ENCODE measurements at places on chromosomes 6 and 20.

DNA sequence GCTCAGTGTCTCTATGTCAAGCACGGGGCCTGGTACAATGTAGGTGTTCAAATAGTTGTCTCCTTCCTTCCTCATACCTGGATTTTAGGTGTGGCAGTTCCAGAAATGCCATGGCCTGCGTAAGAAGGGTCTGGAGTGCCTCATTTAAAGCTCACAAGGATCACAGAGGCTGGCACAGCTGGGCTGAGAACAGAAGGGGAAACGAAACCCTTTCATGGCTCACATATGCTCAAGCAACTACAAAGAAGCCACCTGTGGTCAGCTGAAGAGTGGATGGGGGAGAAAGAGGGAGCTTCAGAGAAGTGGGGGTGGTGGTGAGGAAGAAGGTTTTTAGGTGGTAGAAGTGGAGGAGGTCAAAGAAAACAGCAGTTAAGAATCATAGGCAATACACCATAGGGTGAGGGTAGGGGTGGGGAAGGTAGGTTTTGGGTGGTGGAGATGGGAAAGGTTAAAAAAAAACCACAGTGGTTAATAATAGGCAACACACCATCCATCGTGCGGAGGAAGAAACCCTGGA lies 17.0 kb upstream of the TOP1 start:
- no peak for DNase-seq

DNA sequence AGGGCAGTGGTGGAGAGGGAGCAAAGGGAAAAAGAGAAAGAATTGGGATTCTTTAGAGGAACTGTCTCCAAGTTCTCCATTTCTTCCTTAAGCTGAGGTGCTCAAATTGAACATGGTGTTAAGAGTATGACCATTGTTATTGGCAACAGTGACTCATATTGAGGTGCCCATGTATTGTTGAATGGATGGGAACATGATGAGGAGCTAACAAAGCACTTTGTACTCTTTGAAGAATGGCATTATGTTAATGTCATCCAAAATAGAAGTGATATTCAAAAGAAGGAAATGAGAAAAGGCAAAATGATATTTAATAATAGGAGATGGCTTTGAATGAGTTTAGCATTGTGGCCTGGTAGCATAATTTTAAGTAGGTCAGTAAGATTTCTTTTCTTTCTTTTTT lies 261.1 kb downstream of the QKI start:
- DNase-seq = no peak

GRCh38 chr6:1316489-1316971 lies 4.6 kb downstream of the FOXQ1 start:
- no peak for DNase-seq

DNA sequence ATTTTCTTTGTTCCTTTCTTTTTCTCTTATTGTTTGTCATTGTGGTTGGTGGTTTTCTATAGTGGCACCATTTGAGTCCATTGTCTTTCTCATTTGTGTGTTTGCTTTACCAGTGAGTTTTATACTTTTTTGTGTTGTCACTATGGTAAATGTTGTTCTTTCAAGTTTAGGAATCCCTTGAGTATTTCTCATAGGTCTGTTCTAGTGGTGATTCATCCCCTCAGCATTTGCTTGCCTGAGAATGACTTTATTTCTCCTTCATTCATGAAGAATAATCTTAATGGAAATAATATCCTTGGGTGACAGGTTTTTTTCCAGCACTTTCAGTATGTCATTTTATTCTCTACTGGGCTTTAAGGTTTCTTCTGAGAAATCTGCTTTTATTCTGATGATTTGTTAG lies 209.2 kb upstream of the ASCC3 start:
- no peak for DNase-seq

DNA sequence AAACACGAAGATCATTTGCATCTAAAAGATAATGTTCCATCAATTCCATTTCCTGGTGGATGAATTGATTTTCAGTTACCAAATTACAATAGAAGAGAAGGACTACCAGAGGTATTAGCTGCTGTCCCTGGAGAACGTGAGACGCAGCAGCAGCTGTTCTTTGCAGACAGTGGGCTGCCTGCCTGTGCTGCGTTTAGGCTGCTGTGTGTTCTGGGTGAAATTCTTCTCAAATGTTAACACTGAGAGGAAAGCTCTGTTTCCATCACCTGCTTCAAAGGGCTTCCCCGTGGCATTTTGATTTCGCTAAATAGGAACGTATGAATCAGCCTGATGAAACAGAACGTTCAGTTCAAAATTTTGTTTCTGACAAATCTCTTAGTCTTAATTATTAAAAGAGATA lies 362.2 kb downstream of the C6orf118 start:
- no peak for DNase-seq

- no peak for DNase-seq
These were observed 123.9 kb upstream of the NXT1 start for GRCh38 chr20:23226612-23227265.

DNA sequence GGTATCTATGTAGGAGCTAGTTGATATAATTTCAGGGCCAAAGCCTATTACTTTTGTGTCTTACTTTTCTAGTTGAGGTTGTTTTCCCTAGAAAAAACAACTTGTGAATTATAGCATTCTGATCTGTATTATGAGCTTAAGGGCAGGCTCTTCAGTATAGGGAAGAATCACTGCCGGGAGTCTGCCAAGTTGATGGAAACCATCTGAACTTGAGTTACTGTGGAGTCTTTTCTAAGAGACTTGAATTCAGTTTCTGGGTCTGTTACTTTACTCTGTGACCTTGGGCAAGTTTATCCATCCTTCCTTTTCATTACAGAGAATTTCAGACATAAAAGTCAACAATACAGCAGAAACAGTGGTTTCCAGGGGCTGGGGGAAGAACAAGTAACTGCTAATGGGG lies 2.1 kb upstream of the CASS4 start:
- DNase-seq = no peak

- peak; percentile 85 for DNase-seq
These were observed 44.6 kb downstream of the SYNJ2 start for GRCh38 chr6:158026054-158026900.

DNA sequence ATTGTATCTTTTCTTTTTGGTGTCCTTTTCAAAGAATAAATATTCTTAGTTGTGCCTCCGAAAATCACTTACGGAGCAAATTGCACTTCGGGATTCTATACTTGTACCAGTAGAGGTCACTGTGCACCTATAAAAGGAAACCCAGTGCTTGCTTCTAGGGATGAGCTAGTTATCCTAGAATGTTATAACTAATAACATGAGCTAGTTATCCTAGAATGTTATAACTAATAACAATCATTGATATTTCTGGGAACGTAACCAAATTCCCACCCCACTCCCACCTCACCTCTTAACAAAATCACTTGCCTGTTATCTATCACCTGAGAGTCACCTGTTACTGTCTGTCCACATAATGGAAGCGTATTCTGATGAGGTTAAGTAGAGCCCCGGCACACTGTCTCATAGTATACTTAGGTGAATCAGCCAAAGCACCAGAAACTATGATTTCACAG lies 126.9 kb upstream of the TIAM2 start:
- no peak for DNase-seq

- no peak for DNase-seq
These were observed 80.5 kb downstream of the SASH1 start for GRCh38 chr6:148423133-148423532.

DNA sequence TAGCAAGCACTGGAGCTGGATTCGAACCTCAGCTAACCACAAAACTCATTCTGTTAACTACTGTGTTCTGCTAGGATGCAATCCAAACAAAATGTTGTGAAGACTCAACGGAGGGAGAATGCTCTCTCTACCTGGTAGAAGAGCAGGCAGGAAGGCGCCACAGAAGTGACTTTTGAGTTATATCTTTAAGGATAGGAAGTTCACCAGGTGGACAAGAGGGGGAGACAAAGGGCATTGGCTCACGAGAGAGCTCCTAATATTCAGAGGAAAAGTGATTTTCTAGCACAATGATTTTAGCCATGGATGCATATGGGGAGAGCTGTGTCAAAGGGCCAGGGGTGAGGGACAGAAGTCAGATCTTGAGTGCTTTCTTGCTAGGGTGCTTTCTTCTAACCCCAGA lies 108.4 kb upstream of the MAFB start:
- no peak for DNase-seq
